ENCODE measurements at places on chromosomes 13 and 19. TPM values are rescaled to one million over a fixed set of nuclear protein-coding genes. Genes with fewer than 3 reads are reported as not detected.
A peak's percentile ranks its signal among the peaks of the same experiment; 100 is the strongest.

GRCh38 chr19:2242092-2242537 is 5.5 kb downstream of the SF3A2 start:
- no peak for DNase-seq

- no peak for DNase-seq
These were observed 792.9 kb downstream of the LIG4 start for GRCh38 chr13:107422421-107422820.

DNA sequence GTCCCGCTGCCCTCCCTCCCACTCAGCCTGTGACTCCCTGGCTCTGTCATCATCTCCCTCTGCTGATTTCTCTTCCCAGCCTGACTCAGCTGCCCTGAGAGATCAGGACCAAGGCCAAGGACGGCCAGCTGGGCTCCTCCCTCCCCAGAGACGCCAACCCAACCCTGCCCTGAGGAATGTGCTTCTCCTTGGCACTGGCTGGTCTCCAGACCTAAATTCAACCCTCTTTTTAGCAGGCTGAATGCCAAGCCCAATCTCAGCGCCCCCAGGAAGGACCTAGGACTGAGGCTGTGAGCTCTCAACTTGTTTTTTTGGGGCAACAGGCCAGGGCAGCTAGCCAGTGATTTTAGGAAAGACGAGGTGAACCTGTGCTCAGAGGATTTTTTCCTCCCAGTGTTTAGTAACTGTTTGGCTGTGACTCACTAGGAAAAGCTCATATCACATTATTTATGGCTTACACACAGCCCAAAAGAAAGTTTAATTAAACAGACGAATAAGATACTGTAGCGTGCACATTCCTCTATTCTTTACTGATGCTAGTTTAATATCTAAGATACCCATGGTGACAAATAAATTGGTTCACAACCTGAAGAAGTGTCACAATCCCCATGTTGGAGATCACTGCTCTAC is 7.4 kb upstream of the IGFL1 start:
- DNase-seq, result peak; percentile 44

GRCh38 chr13:43963726-43964125 is 84.0 kb downstream of the LACC1 start:
- DNase-seq, result no peak

DNA sequence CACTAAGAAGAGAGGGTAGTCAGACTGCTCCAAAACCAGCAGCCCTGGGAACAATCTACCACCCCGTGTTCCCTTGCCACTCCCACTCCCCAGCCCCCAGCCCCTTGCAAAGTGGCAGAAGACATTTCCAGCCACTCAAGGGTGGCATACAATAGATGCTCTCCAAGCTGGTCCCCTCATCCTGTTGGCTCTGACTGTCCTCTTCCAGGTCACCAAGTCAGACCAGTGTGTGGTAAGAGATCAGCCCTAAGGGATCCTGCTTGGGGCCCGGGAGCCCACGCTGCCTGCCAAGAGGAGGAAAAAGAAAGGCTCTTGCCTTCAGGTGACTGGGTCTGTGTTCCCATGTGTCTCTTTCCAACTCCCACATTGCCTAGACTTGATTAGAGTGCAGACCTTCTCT is 25.0 kb downstream of the SERP2 start:
- DNase-seq, result no peak

- DNase-seq, result no peak
These were observed 14.0 kb upstream of the EMP3 start for GRCh38 chr19:48311384-48311783.

- DNase-seq, result peak; percentile 29
These were observed 3.0 kb downstream of the LATS2 start for GRCh38 chr13:21058361-21058760.

- peak; percentile 91 for DNase-seq
These were observed 74.6 kb upstream of the NPAS1 start for GRCh38 chr19:46944918-46945628.

- DNase-seq, result no peak
These were observed 125.0 kb downstream of the HS6ST3 start for GRCh38 chr13:96214824-96215445.

GRCh38 chr13:32150239-32150638 is 118.7 kb downstream of the FRY start:
- no peak for DNase-seq

- no peak for DNase-seq
These were observed 568 bp downstream of the FUZ start for GRCh38 chr19:49812452-49812996.

DNA sequence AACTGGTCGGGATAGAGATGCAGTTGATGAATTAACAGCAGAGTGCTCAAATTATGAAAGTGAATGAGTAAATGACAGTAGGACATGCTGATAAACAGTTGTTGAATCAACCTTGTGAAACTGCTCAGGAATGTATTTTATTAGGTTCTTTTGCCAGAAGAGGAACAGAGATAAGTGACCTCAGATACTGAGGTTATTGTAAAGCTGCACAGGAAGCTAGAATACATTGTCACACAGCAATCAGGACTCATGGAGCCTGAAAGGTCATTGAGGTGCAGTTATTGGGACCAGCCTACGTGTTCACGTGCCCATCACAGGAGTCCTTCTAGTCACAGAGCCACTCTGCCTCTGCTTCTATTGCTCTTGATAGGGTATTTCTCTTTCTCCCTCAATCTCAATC is 47.5 kb upstream of the MED4 start:
- no peak for DNase-seq

GRCh38 chr13:39955560-39955959 is 300.1 kb downstream of the COG6 start:
- DNase-seq, result no peak

- no peak for DNase-seq
These were observed 2.7 kb downstream of the GPR4 start for GRCh38 chr19:45599286-45599685.

DNA sequence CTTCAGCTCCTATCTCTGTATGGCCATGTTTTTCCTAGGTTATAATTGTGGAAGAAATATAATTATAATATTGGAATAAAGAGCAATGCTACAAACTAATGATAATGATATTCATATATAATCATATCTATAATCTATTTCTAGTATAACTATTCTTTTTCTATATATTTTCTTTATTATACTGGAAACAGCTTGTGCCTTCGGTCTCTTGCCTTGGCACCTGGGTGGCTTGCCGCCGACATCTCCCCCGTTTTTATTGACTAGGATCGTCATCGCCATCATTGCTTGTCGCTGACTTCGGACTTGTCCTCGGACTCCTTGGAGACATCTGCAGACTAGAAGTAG is 24.2 kb downstream of the ZNF763 start:
- no peak for DNase-seq

DNA sequence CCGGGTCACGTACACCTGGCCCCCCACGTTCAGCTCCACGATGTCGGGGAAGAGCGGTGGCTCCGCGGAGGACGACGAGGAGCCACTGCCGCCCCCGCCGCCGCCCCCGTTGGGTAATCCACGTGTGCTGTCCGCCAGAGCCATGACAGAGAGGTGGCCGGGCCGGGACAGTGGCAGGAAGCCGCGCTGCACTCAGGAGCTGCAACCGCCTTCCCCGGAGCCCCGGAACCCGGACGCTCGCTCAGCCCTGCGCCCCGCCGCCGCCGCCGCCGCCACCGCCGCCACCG is 257 bp downstream of the KCTD12 start:
- DNase-seq, result no peak

- DNase-seq, result peak; percentile 50
These were observed 11.0 kb downstream of the MOB3A start for GRCh38 chr19:2084993-2085720.

GRCh38 chr19:8224394-8225145 is 15.4 kb downstream of the CERS4 start:
- no peak for DNase-seq

GRCh38 chr13:32893176-32893575 is 123.0 kb upstream of the KL start:
- DNase-seq, result no peak

- no peak for DNase-seq
These were observed 8.7 kb downstream of the PIK3R2 start for GRCh38 chr19:18161636-18162002.

GRCh38 chr13:71524613-71525304 is 342.2 kb downstream of the DACH1 start:
- peak; percentile 96 for DNase-seq

DNA sequence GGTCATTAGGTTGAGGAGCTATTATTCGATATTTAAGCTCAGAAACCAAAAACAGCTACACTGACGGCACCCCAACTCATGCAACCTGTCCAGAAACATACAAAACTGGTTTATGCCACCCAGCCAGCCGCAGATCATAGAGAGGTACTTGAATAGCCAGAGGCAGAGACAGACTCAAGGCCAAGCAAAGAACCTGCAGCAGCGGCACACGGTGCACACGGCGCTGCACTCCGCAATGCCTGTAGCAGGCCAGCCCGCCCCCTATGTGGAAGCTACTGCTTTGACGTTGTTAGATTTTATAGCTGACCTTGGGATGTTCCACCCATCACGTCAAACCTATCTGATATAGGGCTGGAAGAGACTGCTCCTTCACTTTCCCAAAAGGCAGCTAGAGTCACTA is 11.9 kb upstream of the DHRS12 start:
- DNase-seq, result no peak

- no peak for DNase-seq
These were observed 290.8 kb downstream of the FOXO1 start for GRCh38 chr13:40375489-40376171.

GRCh38 chr13:114283576-114283975 is 2.2 kb downstream of the UPF3A start:
- no peak for DNase-seq

DNA sequence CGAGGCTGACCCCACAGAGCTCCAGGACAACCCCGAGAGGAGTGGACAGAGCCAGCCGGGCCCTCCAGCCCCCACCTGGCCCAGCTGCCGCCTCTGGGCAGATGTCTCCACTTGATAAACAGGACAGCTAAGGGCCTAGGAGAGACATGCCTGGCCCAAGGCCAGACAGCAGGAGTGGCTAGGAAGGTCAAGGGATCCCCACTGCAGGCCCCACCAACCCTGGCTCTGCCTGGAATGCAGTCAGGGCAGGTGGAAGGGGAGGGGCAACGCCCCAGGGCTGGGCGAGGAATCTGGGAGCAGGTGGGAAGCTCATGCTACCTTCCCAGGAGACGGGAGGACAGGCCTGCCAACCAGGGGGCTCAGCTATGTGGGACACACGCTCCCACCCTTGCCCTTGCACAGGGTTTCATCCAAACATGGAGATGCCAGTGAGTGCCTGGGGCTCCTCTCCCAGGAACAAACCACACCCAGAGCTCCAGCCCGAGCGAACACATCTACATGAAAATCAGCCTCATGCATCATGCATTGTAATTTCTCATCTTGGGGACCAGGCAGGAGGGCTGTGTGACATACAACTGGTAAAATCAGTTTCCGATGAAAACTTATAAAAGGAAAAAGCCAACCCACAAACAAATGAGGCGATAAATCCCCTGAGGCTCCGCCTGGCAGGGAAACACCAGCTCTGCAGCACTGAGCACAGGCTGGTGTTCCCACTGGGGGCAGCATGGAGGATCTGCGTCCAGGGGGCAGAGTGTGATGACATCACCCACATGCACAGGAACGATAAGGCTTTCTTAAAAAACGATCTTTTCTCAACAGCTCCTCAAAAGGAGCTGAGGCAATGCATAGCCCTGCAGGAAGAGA is 25.0 kb downstream of the SH3GL1 start:
- DNase-seq, result peak; percentile 81

DNA sequence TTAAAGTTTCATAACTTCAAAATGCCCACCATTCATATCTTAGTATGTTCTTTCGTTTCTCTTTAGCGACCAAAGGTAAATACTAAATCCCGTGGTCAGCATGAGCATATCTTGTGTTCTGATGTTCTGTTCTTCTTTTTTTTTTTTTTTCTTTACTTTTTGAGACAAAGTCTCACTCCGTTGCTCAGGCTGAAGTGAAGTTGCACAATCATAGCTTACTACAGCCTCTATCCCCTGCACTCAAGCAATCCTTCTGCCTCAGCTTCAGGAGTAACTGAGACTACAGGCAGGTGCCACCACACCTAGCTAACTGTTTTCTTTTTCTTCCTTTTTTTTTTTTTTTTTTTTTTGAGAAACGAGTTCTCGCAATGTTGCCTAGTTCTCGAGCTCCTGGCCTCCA is 60.9 kb upstream of the ATP12A start:
- DNase-seq, result no peak

- DNase-seq, result no peak
These were observed 1.8 kb downstream of the MBD3 start for GRCh38 chr19:1590641-1591397.

DNA sequence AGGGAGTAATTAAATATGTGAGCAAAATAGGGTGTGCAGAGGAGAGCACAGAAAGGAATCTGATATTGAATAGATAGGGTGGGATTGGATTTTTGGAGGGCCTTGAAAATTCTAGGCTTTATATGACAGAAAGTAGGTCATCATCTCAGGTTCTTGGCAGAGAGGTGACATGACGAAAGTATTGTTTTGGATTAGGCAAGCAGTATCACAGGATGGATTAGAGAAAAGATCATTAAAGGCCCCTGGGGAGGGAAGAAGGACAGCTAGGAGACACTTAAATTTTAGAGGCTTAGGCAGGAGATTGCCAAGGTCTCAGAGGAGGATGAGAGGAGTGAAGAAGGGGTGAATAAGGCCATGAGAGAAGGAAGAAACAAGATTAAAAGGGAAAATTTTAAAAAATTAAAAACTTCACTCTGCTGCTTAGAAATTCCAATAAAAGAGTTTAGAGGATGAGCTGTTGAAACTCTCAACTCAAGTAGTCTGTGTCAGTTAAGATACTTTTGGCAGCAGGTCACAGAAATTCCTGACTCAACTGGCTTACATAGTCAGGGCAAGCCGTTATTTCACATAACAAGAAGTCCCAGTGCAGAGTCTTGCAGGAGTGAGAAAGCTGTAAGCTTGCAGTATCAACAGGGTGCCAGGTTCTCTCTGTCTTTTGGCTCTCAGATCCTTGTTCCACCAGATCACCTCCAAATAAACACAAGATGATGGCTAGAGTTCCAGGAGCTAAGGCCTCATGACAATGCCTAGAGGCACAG is 8.8 kb downstream of the GPC6 start:
- DNase-seq, result no peak

GRCh38 chr19:7648265-7649014 is 11.5 kb downstream of the STXBP2 start:
- no peak for DNase-seq

- DNase-seq, result no peak
These were observed 18.8 kb downstream of the ZSCAN5A start for GRCh38 chr19:56295531-56296455.

Gene LRRC63
- 0.83 TPM for total RNA-seq

Gene UBAC2
- total RNA-seq, result 77.1 TPM

Gene ICAM5
- 32.1 TPM for total RNA-seq

Gene JAK3
- 18.8 TPM for total RNA-seq

Gene MEDAG
- total RNA-seq, result 0.97 TPM

Gene SYNGR4
- not detected for total RNA-seq

Gene COPE
- 94.1 TPM for total RNA-seq

Gene ZNF701
- 14.8 TPM for total RNA-seq

Gene TNNT1
- total RNA-seq, result 4.1 TPM

Gene RNF113B
- not detected for total RNA-seq

Gene MUC16
- 1.1 TPM for total RNA-seq

Gene GJB2
- 1.5 TPM for total RNA-seq

Gene ELL
- 23.8 TPM for total RNA-seq

Gene TRIM28
- total RNA-seq, result 171 TPM

Gene GRIN3B
- 11.6 TPM for total RNA-seq

Data from lung (tissue), 17 donors.